ENCODE measurements at places on chromosomes 4 and X.

DNA sequence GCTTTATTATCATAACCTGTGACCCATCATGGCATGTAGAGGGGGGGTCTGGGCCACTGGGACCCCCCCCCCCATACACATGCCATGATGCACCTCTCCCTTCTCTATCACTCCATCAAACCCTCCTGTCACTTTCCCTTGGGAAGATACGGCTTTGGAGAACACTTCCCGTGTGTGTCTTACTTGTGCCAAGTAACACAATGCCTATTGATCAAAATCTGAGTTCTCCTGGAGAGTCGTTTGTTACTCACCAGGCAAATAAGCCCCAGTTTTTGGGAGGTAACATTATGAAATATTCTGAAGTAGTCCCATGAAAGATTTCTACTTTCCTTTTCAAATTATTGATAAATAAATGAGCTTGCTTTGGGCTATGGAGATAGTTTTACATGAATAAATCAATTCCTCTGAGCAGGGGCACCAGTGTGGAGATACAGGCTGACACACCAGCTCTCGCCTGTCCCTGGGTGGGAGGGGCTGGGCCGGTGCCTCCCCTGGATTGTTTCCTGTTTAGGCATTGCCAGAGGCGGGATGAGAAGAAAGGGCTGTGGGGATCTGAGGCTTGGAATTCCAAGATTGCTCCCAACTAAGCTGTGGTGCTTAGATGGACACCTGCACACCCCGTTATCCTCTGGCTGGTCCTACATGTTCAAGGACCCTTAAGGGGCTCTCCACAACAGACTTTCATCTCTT lies 63.2 kb upstream of the WWC2 start:
- no peak for DNase-seq

GRCh38 chrX:66914080-66914479 lies 275.2 kb upstream of the EDA2R start:
- DNase-seq: no peak

DNA sequence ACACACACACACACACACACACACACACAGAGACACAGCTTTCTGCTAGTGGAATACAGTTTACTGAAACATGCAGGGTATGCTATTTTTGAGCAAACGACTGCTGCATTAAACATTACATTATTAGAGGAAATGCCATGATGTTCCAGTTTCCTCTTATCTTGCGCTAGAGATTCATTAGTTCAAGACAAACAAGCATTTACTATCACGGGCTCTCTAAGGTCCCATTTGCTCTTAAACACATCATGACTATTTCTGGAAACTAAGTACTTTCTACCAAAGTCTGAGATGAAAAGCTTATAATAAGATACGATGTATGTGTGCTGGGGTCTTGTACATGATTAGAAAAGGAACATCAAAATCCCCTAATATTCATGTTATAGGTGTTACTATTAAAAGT lies 48.8 kb downstream of the RPS3A start:
- DNase-seq: no peak

DNA sequence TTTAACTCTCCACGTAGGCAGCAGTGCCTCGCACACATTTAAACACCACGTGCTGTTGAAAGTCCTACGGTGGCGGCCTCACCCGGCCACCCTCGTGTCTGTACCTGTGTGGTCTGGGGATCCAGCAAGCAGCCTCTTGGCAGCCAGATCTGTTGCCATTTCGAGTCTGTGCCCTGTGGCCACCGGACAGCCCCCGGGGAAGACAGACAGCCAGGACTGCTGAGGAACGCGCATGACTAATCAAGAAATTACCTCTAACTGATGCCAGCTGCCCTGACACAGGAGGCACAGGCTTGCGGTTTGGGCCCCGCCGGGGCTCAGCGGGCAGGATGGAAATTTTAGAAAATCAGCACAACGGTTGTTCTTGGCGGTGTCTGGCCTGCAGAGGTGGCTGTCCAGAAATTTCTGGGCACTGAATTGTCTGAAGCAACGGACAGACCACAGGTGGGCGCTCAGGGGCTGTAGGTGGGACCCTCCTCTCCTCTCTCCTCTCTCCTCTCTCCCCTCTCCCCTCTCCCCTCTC lies 15.6 kb upstream of the ASMTL start:
- no peak for DNase-seq

DNA sequence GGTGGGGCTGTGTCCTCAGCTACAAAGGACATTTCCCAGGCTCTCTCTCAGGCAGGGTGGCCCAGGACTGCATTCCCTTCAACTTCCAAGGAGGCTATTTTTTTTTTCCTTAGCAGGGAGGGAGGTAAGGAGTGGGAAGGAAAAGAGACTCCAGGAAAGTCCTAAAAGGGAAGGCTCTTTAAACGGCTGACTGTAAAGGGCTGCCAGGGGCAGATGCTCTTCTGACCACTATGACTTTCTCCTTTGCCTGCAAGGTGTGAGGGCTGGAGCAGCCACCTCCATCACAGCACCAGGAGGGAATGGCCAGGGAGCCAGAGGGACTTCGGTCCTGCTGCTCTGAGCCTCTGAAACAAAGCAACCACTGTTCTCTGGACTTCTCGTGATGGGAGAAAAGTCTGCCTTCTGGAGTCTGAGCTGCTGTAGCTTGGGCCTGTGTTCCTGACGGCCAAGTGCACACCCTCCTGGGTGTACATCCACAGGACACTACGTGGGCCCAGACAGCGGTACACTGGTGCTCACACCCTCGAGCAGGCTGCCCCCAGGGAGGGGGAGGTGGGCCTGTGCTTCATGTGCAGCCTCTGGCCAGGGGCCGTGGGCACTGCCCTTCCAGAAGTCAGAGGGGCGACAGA lies 17.9 kb downstream of the NAT8L start:
- no peak for DNase-seq

DNA sequence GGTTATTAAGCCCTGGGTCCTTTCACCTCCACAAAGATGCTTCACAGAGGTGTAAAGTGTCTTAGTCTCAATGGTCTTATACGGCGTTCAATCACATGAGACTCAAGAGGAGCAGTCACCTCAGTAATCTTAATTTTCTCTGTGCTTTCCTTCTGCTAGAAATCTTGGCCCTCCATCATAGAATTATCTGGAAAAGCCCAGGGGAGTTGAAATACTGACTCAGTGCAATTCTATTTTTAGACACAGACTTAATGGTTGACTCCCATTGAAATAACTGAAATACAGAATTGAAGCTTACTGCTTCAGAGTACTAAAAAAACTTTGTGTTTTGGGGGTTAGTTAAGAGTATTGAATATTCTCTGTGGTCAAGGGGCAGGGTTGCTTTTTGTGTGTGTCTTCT lies 94.5 kb upstream of the IL15 start:
- DNase-seq: no peak

- DNase-seq: no peak
Measured at GRCh38 chr4:27003642-27004113, 143.0 kb downstream of the STIM2 start.

DNA sequence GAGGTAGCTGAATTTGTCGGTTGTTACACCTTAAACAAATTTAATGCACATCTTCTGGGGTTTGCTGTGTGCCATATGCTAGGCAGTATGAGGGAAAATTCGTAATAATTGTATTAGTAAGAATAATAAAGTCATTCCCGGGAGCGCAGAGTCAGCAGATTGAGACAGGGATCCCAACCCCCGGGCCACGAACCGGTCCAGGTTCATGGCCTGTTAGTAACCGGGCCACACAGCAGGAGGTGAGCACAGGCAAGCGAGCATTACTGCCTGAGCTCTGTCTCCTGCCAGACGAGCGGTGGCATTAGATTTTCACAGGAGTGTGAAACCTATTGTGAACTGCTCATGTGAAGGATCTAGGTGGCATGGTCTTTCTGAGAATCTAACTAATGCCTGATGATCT lies 114.9 kb downstream of the PCDH7 start:
- DNase-seq: no peak

DNA sequence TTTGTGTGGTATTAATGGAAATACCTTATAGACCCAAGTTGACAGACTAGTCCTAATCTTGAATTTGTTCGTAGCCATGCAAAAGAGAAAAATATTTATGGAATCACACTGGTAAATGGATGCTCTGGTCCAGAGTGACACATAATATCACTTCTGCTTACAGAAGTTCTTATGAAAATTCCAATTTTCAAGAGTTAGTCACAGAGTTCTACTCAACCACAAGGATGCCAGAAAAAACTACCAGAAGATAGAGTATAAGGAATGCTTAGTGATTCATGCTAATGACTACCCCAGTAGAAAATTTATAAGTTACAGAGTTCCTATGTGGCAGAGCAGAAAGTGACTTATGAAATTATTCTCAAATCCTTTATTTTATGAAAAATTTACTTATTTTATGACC lies 1384.8 kb downstream of the FAM133A start:
- no peak for DNase-seq

DNA sequence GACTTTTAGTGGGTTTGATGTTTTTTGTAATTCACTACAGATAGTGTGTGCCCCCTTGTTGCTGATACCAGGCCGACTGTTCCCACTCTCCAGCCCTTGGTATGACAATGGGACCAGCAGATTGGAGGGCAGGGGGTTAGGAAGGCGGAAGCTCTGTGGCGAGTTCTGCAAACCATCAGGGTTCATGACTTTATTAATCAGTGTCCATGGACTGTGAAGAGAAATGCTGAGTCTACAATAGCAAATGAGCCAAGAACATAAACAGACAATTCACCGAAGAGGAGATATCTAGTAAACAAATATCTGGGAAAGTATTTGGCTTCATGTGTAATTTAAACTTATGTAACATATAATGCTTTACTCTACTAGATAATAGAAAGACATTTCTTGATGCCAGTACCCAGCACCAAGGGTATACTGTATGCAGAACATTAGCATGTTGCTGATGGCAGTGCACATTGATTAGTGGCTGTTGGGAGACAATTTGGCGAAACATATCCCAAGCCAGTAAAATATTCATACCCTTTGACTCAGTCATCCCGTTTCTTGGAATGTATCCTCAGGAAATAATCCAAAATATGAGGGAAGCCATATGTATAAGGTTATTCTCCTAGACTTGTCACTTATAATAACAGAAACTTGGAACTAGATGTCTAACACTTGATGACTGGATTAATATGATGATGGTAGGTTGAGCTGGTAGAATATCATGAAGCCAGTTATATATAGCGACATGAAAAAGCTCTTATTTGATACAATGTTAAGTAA lies 169.4 kb downstream of the PTTG2 start:
- DNase-seq: no peak

GRCh38 chr4:95550115-95550987 lies 1.6 kb upstream of the UNC5C start:
- no peak for DNase-seq

DNA sequence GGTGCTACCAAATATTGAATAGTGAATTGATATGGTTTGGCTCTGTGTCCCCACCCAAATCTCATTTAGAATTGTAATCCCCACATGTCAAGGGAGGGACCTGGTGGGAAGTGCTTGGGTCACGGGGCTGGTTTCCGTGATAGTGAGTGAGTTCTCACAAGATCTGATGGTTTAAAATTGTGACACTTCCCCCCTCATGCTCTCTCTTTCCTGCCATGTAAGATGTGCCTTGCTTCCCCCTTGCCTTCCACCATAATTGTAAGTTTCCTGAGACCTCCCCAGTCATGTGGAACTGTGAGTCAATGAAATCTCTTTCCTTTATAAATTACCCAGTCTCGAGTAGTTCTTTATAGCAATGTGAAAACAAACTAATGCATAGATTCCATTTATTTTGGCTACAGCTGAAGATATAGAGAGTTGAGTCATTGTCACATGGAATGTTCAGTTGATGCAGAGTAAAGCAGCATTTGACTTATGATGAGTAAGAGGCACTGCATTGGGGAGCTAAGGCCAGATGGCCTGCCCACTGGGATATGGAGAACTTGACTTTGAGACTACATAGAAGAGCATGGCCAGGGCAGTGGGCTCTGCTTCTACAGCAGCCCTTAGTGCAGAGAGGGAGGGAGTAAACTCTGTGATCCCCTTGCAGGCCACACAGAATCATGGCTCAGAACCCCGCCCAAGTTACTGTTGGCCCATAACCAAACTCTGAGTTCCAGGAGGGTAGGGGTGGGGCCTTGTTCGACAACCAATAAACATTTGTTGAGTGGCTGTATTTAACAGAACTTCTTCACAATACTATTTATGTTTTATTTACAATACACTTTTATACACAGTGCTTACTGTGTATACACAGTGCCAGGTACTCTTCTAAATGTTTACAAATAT lies 34.2 kb downstream of the RAI2 start:
- no peak for DNase-seq

GRCh38 chr4:12399781-12400180 lies 971.1 kb upstream of the HS3ST1 start:
- DNase-seq: no peak

GRCh38 chrX:31656013-31656412 lies 584.2 kb upstream of the FTHL17 start:
- DNase-seq: no peak

GRCh38 chr4:56648824-56649151 lies 32.3 kb downstream of the HOPX start:
- DNase-seq: no peak

DNA sequence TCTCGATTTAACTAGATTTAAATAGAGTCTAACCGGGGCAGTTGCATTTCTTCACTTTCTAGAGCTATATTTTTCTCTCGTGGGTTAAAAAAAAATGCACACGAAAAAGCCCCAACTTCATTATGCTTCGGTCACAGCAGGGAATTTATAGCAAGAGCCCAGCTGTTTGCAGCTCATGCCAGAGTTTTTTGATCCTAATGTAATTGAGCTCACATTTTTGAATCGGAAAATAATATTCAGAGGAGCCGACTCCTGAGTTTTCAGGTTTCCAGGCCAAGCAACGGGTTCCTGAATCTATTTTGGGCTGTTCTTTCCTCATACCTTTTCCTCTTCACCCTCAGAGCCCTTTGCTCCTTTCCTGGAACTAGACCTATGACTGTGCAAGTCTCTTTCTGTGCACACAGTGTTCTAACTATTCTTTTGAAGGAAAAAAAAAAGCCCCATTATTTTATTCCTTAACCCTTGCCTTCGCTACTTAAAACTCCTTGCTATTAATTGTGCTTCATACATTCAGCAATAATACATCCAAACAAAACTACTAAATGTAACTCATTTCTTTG lies 27.5 kb upstream of the ESX1 start:
- DNase-seq: no peak

DNA sequence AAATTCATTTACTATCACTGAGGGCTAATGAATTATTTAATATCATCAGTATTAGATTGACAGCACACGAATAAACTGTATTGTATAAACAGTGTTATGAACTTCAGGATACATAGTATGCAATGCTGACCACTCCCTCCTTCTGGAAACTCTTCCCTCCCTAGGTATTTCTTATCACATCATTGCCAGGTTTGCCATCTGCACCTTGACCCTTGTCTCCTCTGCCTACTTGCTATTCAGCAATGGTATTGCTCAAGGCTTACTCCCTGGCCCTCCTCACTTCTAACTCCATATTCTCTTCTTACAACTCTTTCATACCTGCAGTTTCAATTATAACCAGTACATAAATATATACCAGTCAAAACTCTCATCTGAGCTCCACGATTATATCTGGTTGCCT lies 38.9 kb downstream of the ATP8A1 start:
- no peak for DNase-seq
